Right renal pelvis (tissue), 4 donors: ENCODE measurements at places on chromosomes 12 and 14. TPM values are rescaled to one million over a fixed set of nuclear protein-coding genes. Genes with fewer than 3 reads are reported as not detected.

TMEM233 gene
- 1.3 TPM for polyA plus RNA-seq

DNA sequence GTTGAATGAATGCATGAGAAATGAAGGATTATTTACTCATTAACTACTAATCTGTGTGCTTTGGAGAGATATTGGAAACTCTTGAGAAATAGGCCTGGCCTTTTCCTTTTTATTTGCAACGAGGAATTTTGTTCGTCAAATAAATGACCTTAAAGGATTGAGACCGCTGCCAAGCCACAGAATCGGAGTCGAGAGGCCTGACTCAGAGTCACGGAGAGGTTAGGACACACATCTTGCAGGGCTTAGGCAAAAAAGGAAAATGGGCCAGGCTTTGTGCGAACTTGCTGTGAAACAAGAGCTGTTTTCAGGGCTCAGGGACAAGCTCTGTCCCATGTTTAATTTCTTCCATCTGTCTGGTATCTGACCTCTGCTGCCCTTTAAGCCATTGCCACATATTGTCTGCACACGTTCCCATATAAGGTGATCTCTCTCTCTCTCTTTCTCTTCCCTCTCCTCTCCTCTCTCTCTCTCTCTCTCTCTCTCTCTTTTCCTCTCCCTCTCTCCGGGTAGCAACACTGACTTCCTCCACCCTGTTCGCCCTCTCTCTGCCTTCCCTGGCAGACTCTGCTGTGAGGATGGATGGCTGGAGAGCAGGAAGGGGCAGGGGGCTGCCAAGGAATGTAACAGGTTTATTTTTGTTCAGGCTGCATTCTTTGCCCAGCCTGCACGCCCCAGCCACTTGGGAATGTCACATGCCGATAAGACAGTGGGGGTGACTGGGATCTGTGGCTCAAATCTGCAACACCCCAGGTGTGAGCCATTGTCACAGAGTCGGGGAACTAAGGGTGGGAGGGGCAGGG lies 14.9 kb upstream of the IFT81 start:
- DNase-seq: no peak

DNA sequence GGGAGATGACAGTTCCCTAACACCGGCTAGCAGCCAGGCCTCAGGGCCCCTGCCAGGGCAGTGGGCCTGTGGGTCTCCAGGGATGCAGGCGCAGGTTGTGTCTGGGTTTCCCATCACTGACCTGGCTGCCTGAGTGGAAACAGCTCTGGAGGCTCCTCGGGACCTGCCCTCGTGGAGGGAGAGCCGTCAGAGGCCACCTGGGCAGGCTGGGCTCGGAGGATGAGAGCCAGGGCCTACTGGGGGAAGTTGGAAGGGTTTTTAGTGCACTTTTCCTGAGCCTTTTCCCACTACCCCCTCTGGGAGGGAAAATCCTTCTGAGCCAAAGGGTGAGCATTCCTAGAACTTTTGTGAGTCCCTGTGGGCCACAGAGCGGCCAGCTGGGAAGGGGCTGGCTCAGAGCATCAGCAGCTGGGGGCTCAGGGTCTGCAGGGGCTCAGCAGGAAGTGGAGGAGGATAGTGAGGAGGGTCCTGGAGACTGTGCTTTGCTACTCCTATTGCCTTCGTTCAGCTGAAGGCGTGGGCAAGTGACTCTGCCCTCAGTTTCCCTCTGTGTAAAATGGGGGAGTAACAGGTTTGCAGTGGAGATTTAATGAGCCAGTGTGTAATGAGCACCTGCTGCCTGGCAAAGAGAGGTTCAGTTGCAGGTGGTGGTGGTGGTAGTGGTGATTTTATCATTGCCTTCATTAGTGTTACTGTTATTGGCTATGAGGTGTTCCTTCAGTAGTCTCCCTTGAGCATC lies 1.8 kb downstream of the SH2B3 start:
- DNase-seq: no peak

DNA sequence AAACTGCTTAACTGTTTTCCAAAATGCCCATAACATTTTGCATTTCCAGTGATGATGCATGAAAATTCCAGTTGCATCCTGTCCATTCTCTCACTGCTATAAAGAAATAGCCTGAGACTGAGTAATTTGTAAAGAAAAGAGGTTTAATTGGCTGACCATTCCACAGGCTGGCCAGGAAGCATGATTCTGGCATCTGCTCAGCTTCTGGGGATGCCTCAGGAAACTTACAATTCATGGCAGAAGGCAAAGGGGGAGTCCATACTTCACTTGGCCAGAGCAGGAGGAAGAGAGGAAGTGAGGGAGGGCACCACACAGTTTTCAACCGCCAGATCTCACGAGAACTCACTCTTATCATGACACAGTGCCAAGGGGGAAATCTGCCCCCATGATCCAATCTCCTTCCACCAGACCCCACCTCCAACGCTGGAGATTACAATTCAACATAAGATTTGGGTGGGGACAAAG lies 18.2 kb upstream of the CLEC2D start:
- DNase-seq: no peak

DNA sequence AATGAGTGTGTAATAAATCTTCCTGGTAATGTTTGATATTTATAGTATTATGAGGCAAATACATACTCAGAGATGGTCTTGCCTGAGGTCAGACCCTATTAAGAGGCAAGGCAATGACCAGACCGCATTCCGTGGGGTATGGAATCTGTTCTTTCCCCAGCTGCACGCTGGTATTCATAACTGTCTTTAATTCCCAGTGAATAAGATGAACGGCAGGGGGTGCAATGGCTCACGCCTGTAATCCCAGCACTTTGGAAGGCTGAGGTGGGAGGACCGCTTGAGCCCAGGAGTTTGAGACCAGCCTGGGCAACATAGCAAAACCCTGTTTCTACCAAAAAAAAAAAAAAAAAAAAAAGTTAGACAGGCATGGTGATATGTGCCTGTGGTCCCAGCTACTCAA lies 44.6 kb downstream of the ERO1A start:
- no peak for DNase-seq
